ENCODE measurements at places on chromosomes 16 and 17.

- no peak for DNase-seq
Observed at GRCh38 chr17:6394055-6394606, 40.8 kb downstream of the AIPL1 start.

DNA sequence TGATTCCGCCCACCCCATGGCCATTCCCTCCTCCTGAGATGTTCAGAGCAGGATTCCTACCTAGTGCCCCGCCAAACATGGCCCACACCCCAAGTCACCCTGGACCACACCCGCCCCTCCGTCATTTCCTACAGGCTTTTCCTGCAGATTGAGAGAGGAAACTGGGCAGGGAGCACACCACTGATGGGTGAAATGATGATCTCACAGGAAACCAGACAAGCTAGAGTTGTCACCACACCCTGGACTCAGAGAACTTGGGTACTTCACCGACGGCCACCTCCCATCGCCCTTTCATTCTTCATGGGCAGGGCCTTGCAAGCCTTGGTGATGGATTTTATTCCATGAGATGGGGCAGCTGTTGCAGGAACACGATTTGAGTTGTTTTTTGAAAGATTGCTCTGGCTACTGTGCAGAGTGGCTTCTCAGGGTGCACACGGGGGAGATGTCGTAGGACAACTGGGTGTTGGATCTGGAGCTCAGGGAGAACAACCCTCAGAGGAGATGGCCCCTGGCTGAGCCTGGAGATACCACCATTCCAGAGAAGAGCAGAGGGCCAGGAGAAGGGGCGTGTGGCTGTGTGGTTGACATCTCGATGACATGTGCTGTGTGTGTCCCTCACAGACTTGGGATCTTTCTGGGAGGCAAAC lies 7.4 kb upstream of the B9D1 start:
- no peak for DNase-seq

- no peak for DNase-seq
Observed at GRCh38 chr17:31877341-31877740, 18.3 kb upstream of the COPRS start.

DNA sequence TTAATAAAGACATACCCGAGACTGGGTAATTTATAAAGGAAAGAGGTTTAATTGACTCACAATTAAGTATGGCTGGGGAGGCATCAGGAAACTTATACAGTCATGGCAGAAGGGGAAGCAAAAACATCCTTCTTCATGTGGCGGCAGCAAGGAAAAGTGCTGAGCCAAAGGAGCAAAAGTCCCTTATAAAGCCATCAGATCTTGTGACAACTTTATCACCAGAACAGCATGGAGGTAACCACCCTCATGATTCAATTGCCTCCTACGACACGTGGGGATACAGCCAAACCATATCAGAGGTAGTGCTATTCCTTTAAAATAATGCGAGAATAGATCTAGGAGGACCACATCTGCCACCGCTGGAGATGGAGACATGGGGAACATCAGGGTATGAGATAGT lies 9.0 kb downstream of the C16orf54 start:
- DNase-seq: no peak

DNA sequence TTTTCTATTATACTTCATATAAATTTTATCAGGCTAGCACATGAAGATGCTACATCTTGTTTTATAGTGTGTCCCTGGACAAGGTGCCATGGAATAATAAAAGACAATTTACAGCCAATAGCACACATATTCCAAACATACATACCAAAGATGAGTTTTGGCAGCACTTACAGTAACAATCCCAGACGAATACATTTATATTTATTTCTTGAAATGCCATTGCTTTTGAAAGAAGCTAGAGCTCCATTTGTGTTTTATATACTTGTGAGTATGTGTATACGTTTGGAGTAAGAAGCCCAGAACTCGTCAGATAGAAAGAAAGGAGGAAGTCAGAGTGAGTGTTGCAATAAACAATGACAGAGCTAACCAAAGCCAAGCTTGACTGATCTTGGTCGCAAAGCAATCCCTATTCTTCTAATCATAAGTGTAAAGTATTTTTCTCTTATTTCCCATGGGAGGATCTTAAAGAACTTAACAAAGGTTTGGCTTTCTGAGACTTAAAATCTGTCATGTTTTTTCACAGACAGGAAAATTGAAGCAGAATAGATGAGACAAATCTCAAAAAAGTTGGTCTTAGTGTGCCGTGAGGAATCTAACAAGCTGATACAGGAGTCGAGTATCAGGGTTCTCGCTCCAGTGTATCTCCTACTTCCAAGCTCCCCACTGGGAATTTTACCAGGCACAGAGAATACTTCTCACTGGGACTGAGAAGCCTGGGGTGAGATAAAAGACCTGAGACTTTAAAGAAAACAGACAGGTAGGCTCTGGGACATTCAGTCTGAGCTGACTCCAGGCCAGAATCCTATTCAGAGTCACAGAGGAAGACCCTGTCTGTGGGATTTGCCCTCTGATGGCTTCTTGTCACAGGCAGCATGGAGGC lies 175.4 kb downstream of the AATF start:
- no peak for DNase-seq

DNA sequence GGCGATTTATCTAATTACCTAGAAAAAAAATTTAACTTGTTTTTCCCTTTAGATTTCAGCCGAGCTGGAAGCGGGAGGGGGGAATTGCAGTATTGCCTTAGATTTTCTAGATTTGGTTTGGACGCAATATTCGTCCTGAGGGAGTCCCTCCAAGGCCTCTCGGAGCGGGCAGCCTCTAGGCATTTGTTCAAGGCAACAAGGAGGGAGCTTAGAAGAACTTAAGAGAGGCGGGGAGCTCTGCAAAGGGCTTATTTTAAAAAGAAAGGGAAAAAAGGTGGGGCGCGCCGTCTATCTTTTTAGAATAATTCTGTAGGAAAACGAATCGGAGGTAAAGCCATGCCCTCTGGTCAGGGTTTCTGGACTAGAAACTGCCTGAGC lies 407 bp upstream of the TMEM94 start:
- DNase-seq: no peak

DNA sequence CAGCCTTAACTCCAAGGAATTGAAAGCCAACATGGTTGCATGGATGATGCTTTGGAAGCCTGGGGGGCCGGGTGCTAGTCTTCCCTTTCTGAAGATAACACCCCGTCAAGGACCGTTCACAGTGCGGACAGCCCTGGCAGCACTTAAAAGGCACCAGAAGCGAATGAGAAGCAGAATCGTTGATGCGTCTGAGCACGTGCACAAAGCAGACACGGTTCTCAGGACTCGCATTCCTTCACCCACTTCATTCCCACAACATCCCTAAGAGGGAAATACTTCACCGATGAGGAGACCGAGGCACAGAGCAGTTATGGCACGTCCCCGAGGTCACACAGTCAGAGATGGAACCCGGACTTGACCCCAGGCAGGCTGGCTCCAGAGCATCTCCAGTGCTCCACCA lies 14.2 kb downstream of the TRPV1 start:
- no peak for DNase-seq

DNA sequence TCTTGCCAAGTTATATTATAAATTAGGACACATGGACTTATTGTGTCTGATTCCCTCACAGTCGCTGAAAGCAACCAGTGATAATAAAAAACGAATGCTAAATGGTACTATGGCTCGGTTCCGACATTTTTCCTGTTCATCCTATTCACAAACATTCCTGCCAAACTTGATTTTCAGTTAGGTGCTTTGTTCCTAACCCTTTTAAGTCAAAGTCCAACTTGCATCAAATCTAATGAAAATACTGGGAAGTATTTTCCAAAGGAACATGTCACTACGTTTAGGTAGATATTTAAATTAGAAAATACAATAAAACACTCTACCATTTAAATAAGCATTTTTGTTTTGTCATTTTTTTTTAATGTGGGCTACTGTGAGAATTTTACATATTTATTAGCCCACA lies 21.0 kb downstream of the SETD6 start:
- no peak for DNase-seq

GRCh38 chr17:74453665-74454196 lies 12.7 kb upstream of the CD300A start:
- peak; percentile 41 for DNase-seq

GRCh38 chr16:12377497-12377896 lies 401.0 kb downstream of the SNX29 start:
- no peak for DNase-seq

DNA sequence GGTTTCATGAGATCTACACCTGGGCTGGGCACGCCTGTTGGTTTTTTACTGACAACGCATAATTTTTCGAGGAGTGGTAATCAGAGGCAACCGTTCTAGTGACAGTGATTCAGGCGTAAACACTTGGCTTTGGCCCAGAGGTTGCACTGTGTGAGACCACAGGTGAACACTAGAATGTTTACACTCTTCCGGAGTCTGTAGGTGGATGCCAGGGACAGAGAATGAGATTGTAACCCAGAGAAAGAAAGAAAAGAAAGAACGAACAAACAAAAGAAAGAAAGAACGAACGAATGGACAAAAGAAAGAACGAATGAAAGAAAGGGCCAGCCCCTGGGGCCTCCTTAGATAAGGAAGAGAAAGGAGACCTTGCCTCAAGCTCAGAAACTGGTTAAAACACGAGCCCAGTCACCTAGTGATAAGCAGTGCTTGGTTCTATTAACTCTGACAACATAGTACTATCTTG lies 113.2 kb downstream of the PRKCB start:
- no peak for DNase-seq

GRCh38 chr16:55641430-55642056 lies 14.2 kb upstream of the SLC6A2 start:
- DNase-seq: no peak

- DNase-seq: no peak
Observed at GRCh38 chr17:77872714-77873499, 85.6 kb upstream of the TNRC6C start.
